NCI-H524 treated with DMSO at 0.1 percent for 48 hours (cell line): ENCODE measurements at places on chromosomes 13 and 19.
A peak's percentile ranks its signal among the peaks of the same experiment; 100 is the strongest.

DNA sequence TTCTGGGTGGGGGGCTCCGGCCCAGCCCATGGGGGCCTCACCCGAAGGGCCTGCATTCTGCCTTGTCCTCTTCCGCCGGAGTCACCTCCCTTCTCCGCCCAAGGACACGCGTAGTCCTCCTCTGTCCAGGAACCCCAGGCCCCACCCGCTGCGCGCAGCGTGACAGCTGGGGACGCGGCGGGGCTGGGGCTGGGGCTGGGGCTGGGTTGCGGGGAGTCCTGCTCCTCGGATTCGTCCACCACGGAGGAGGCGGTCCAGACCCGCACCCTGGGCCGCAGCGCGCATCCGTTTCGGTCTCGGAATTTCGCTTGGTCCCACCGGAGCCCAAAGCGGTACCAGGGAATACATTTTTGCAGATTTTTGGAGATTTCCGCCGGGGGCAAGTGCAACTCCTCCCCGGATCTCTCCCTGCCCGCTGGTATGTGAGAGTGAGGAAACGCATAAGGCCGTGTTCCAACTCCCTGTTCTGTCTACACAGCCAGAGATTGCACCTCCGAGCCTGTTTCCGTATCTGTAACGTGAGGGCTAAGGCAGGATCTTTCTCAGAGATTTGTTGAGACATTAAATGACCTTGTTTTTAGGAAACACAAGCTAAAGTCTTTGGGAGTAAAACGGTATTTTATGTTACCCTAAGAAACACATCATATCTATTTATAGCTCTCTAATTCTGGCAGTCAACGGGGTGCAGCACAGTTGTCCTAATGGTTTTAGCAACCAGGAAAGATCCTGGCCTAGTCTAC lies at the start of gene COX7A1:
Gene COX7A1 (minus strand): TSS at position 96 of the 740 bp plus-strand sequence. CDS start 40 bp downstream, at position 56.
- DNase-seq, result no peak

DNA sequence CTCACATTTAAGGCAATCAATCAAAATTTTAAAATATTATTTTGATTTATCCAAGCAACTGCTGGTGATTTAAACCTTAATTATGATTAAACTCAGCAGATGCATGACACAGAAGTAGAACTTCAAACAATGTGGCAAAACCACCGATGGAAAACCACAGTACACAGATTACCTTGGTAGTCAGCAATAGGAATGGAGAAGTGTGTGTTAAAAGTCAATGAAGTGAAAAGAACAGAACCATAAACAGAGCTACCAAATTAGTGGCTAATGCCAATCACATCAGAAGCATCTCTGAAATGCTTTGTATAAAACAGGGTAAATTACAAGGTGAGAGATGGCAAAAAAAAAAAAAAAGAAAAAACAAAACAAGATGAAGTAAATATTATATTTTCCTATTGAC lies 31.2 kb downstream of the KATNAL1 start:
- no peak for DNase-seq

DNA sequence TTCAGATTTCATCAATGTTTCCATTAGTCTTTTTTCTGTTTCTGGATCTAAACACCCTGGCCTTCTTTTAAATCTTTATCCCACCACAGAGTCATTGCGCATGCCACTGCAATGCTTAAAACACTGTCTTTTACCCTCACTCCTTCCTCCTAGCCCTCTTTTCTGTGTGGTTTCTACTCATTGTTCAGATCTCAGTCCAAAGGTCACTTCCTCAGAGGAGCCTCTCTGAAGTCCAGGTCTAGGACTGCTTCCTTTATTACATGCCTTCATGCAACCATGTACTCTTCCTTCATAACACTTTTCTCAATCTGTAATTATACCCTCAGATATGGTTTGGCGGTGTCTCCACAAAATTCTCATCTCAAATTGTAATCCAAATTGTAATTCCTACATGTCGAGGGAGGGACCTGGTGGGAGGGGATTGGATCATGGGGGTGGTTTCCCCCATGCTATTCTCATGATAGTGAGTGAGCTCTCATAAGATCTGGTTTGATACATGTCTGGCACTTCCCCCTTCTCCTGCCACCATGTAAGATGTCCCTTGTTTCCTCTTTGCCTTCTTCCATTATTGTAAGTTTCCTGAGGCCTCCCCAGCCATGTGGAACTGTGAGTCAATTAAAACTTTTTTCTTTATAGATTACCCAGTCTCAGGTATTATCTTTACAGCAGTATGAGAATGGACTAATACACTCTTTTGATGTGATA lies 808.9 kb downstream of the DIAPH3 start:
- no peak for DNase-seq

DNA sequence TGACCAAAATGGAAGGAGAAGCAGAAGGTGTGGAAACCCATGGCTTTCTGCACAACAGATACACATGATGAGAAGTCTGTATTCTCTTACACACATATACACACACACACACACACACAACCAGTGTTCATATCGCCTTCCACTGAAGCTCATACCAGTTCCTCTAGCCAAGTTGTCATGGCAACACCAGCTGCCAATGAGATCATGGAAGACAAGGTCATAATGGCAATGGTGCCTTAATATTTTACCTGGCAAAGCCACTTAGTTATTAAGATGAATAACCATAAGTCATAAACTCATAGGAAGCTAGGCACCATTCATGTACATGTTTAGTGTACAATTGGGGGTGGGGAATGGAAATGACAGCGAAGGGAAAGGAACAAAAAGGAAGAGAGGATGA lies 2.6 kb upstream of the DHRS12 start:
- no peak for DNase-seq

DNA sequence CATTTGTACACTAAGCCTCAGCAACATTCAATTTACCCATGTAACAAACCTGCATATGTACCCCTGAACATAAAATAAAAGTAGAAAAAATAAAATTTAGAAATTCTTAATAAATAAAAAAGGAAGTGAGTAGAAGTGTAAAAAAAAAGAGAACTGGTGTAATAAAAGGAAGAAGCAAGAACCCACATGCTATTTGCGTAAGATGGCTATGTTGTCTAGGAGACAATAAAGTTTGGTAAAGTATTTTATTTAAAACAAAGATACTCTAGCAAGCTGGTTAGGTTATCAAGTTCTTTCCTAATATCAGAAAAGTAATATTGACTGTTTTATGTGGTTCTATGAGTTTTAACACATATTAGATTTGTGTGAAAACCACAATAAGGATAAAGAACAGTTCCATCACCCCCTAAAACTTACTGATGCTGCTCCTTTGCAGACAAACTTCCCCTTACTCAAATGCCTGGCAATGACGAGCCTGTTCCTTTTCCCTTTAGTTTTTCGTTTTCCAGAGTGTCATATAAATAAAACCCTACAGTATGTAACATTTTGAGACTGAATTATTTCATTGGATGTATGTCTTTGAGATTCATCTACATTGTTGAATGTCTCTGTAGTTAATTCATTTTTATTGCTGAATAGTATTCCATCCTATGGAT lies 98.9 kb downstream of the TNFSF13B start:
- no peak for DNase-seq

DNA sequence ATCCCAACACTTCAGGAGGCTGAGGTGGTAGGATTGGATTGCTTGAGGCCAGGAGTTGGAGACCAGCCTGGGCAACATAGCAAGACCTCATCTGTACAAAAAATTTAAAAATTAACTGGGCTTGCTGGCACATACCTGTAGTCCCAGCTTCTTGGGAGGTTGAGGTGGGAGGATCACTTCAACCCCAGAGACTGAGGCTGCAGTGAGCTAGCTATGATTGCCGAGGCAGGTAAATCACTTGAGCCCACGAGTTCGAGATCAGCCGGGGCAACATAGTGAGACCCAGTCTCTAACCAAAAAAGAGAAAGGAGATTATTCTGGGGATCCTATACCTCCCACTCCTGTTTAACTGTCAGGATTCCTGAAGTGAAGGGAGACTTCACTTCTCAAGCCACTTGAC lies 16.4 kb upstream of the GARRE1 start:
- DNase-seq, result no peak

- no peak for DNase-seq
Measured at GRCh38 chr19:4278419-4279266, at the start of gene SHD. Gene SHD, plus strand, starts transcription at chr19:4279266. Its CDS starts 798 bp downstream, at chr19:4280064.

DNA sequence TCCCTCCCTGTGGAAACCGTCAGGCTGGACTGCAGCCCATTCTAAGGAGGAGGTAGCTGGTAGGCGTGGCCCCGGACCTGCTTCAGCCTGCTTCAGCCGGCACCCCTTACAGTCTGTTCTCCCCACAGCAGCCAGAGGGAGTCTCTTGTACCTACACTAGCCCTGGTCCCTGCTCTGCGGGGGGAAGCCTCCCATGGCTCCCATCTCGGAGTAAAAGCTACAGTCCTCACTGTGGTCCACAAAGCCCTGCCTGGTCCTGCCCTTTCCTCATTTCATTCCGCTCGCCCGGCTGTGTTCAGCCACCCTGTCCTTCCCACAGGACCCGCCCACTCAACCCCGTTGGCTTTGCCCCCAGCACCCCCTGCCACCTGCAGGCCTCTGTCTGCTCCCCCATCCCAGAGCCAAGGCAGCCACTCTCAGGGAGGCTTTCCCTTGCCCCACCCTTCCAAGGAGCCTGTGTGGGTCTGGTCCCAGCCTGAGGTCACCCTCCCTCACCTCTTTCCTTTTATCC lies 1.3 kb downstream of the PGLYRP1 start:
- DNase-seq, result no peak

DNA sequence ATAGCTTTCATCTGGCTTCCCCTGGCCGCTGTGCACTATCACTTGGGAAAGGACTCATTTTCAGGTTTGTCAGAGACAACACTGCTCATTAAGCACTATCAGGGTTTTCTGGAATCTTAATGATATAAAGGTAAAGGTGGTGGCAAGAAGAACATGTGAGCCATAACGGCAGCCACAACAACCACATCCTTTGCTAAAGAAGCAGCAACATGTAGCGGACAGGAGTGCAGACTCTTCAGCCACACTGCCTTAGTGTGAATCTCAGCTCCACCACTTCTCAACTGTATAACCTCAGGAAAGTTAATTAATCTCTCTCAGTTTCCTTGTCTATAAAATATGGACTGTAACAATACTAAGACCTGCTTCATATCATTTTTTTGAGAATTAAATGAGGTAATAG lies 24.1 kb upstream of the MIR17HG start:
- DNase-seq, result no peak

DNA sequence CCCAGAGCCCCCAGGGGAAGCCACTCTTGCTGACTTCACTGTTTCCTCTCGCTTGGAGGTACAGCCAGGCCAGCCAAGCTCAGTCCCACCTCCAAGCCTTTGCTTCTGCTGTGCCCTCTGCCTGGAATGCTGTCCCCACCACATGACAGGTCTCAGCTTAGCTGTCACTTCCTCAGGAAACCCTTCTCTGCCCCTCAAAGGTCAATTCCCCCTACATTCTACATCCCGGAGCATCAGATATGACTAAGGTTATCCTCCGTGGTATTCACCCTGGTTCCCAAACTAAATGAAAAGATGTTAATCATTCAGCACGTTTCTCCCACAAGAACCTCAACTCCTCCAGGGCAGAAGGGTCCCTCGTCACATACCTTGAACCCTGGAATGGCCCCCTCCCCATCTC lies 53.5 kb downstream of the PTPRS start:
- DNase-seq, result no peak

DNA sequence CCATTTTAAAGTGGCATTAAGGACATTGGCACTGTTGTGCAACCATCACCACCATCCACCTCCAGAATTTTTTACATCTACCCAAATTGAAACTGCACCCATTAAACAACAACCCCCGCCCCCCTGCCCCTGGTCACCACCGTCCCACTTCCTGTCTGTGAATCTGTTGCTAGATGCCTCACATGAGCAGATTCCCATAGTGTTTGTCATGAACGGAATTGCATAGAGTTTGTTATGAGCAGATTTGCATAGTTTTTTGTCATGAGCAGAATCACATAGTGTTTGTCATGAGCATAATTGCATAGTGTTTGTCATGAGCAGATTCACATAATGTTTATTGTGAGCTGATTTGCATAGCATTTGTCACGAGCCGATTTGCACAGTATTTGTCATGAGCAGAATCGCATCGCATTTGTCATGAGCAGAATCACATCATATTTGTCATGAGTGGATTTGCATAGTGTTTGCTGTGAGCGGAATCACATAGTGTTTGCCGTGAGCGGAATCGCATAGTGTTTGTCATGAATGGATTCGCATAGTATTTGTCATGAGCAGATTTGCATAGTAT lies 54.0 kb upstream of the GTF3A start:
- DNase-seq, result no peak

DNA sequence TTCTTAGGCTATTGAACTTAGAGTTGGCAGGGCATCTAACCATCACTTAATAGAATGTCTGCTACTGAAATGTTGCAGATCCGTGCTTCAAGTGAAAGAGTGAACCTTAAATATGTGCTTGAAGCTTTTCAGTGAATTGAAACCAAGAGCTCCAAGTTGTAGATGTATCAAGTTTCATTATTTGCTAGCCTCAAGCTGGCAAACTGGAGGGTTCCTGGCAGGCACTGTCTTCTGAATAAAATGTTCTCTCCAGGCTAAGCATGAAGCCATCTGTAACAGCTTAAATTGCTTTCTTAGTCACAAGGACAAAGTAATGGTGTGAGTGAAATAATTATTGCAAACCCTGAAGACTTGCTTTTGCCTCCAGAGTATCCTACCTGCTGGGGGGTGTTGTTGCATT lies 415.0 kb upstream of the SPRY2 start:
- peak; percentile 93 for DNase-seq

DNA sequence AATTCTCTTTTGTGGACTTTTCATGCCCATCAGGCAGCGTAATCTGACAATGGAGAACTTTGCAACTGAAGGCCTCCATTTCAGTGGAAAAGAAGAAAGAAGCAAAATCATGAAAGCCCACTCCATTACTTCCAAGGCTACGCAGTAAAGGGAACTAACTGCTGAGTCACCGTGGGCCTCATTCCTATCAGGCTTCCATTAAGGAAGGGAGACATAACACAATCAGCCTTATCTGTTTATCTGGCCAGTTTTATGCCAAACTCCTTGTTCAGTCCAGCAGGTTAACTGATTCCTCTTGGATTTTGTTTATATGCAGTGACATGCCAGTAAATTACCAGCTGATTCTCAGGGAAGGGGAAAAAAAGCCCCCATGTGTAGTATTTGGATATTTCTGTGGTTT lies 56.8 kb upstream of the KATNAL1 start:
- DNase-seq, result no peak

DNA sequence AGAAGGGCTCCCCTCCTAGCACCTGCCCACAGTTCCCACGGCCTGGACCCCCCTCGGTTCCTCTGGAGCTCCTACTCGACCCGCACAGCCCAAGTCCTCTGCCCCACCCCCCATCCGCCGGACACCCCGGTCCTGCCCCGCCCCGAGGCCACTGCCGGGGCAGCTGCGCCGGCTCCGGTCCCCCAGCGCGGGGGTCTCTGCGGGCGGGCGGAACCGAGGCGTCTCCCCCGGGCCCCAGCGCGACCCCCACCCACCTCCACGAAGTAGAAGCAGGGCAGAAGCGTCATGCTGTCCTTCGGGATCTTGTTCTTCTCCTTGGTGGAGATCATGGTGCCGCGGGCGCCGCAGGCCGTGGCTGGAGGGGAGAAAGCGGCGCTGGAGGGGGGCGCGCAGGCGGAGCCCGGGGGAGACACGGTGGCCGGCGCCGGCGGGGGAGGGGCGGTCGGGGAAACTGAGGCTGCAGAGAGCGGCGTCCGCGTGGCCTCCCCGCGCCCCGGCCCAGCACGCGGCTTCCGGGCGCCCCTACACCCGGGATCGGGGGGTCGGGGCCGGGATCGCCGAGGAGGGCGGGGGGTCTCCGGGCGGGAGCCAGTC lies 427 bp downstream of the PLPPR3 start:
- no peak for DNase-seq
